Stimulated activated CD4-positive, alpha-beta T cell treated with anti-CD3 and anti-CD28 coated beads, Interleukin-4, amount 100 ng/mL, for 4 hours (primary cell): ENCODE measurements at places on chromosomes 13 and 19.

GRCh38 chr13:114004420-114005205 lies 30.7 kb upstream of the C13orf46 start:
- no peak for DNase-seq

DNA sequence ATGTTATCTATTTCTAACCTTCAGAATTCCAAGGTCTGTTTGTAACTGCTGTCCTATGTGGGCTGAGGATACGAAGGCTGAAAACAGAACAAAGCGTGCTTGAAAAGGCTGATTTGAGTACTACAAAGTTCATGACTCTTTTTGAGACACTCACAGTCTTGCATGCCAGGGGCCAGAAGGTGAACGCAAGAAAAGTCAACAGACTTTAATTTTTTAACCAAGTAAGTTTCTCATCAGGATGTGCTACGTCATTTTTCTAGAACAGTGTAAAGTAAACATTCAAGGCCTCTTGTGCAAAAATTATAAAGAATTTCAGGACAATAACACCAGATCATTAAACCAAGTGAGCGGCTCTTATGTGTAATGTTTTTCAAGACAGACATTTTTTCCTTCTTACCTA lies 163.5 kb downstream of the COG6 start:
- no peak for DNase-seq

- no peak for DNase-seq
Observed at GRCh38 chr19:14779151-14779550, 791 bp upstream of the ADGRE2 start.

- DNase-seq, result no peak
Observed at GRCh38 chr19:46985542-46986415, 33.9 kb upstream of the NPAS1 start.

DNA sequence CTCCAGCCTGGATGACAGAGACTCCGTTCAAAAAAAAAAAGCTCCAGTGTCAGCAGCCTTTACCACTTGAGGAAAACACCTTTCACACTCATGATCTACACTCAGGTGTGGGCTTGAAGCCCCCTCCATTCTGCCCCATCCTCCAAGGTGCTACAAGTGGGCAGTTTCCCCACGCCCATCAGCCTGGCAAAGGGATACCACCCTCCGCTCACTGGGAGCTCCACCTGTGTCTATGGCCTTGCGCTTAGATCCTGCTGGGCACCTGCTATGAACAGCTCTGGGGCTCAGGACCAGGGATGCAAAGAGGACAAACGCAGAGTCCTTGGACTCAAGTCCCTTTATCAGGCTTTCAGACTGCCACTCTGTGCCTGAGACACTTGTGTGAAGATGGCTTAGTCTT lies 127.8 kb downstream of the CRYL1 start:
- no peak for DNase-seq

DNA sequence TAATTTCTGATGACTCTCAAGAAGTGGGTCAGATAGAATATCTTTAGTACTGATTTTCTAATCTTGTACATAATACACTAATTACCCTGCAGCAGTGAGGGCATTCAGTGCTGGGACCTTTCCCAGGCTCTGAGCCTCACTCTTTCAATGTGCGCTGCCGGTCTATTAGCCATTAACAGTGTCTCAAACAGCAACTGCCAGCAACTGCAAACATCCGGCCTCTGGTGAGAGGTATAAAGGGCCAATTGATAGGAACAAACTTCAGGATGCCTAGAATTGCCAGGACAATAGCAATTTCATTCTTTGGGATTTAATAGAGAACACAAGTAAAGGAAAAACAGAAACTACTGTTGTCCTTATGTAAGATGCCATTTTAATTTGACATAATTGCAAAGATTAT lies 604.4 kb upstream of the SPRY2 start:
- no peak for DNase-seq

DNA sequence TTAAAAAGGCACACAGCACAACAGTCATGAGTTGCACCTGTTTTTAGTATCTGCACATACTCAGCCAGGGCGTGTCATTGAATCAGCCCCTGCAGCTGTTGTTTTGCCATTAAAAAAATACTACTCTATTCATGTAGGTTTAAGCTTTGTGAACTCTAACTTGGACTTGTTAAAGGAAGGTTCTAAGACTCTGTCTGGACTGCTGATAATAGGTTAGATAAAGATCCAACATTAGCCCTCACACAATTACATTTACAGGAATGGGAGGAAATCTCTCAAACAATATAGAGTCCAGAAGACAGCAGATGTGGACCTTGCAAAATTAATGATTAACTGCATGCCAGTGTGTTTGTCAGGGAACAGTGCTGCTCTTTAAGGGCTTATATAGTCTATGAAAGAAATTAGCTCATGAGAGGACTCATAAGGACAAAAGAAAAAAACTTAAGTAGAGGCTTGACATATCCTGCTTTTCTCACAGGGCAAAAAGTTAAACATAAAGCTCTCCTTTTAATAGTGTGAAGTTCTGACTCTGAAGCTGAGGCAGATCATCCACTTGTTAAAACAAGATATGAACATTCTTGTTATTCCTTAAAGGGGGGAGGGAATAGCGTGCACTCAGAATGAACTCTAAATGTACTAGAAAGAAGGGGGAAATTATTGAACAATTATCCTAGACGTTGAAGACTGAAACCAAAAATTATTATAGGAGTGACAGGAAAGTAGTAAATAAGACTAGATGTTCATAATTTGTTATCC lies 243.6 kb downstream of the NDFIP2 start:
- DNase-seq, result no peak

- DNase-seq, result no peak
Observed at GRCh38 chr13:48682436-48682835, 28.7 kb downstream of the CYSLTR2 start.

DNA sequence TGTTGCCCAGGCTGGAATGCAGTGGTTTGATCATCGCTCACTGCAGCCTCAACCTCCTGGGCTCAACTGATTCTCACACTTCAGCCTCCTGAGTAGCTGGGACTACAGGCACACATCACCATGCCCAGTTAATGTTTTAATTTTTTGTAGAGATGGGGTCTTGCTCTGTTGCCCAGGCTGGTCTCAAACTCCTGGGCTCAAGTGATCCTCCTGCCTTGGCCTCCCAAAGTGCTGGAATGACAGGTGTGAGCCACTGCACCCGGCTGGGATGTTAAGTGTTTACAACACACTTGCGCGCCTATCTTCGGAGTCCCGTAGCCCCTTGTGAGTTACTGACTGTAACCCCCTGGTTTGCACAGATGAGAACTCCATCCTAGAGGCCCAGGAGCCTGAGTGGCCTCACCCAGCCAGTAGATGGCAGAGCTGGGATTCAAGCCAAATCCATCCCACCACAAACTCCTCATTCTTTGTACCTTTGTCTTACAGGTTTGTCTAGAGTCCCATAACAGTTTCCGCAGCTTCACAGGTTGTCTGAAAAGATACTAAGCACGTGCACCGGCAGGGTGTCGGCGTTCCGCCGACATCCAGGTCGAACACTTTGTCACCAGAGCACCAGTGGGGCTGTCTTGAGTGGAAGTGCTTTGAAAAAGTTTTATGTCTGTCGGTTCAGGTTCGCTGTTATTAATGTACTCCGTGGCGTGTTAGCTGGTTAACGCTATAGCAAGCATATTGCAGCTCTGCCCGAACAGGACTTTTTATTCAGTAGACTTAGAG lies 14.7 kb downstream of the MAG start:
- no peak for DNase-seq

GRCh38 chr13:49569993-49570689 lies 15.2 kb downstream of the RCBTB1 start:
- DNase-seq, result no peak

DNA sequence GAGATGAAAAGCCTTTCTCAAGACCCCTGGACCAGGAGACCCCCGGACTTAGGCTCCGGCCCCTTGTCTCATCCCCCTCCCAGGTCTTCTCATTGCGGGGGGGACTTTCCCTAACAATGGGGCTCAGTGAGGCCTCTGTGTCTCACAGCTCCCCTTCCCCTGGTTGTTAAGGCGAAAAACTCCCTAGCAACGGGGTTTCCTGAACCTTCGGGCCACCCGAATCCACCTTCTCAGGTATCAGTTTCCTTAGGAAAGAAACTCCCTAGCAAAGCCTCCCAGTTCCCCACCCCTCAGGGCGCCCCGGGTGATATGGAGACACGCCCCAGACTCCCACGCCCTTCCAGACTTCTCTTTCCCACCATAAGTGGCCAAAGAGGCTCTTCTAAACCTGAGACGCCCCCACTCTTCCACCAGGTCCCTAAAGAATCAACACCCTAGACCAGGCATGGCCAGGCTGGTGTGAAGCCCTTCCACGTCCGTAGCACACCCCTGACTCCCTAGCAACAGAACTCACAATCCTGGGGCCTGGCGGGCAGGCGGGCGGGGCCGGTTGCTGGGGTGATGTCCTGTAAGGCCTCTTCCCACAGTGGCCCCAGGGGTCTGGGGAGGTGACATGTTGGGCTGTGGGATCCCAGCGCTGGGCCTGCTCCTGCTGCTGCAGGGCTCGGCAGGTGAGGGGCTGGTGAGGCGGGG lies at the start of gene TMEM190:
Gene TMEM190 (plus strand): TSS at position 586 of the 693 bp plus-strand sequence. CDS start 28 bp downstream, at position 614.
- DNase-seq, result no peak

DNA sequence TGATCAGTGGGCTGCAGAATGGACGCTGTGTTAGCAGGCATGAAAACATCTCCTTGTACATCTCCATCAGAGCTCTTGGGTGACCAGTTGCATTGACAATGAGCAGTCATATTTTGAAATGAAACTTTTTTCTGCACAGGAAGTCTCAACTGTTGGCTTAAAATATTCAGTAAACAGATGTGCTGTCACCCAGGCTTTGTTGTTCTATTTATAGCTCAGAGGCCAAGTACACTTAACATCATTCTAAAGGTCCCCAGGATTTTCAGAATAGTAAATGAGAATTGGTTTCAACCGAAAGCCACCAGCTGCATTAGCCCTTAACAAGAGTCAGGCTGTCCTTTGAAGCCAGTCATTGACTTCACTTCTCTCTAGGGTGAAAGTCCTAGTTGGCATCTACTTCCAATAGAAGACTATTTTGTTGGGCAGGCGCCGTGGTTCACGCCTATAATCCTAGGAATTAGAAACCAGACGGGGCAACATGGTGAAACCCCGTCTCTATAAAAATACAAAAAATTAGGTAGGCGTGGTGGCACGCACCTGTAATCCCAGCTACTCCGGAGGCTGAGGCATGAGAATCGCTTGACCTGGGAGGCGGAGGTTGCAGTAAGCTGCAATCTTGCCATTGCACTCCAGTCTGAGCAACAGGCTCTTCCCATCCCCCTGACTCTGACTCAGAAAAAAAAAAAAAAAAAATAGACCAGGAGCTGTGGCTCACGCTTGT lies 7.9 kb upstream of the PDE4A start:
- DNase-seq, result no peak

- peak; percentile 53 for DNase-seq
Observed at GRCh38 chr19:1401138-1401888, at the start of gene GAMT. TSS of gene GAMT (minus strand) at chr19:1401542. CDS start at chr19:1401476, 66 bp downstream.

DNA sequence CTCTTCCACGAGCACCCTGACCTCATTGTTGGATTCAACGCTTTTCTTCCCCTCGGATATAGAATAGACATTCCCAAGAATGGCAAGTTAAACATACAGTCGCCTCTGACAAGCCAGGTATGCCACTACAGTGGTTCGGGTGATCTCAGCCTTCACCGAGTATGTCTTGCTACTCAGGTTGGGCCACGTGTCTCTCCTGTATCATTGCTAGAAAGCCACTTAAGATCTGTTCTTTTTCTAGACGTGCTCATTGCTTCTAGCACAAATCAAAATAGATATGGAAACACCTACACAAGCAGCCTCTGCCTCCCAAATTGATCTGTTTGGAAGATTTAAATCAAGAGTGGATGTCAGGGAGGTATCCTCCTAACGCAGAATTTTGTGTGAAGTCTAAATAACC lies 2.3 kb downstream of the SIN3B start:
- no peak for DNase-seq

- peak; percentile 58 for DNase-seq
Observed at GRCh38 chr19:4768934-4769777, 22.4 kb upstream of the FEM1A start.

GRCh38 chr13:77789376-77789775 lies 91.9 kb downstream of the SLAIN1 start:
- DNase-seq, result no peak

DNA sequence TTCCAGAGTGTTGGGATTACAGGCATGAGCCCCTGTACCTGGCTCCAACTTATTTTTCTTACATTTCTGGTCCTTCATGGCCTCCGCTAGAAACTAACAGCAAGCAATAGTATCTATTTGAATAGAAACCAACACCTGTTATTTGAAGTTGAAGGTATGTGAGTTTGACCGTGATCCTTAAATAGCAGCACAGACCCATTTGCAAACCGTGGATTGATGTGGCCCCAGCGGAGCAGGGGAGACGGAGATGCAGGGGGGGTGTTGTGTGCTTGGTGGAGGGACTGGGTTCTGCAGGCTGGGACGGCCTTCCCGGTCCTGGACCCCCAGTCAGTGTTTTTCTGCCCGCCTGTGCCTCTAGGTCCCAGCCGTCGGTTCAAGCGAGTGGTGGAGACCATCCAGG lies 16.9 kb downstream of the TMEM150B start:
- DNase-seq, result no peak

GRCh38 chr13:79528759-79529191 lies 47.8 kb downstream of the NDFIP2 start:
- DNase-seq, result no peak

- no peak for DNase-seq
Observed at GRCh38 chr13:40536443-40537113, 129.9 kb downstream of the FOXO1 start.

GRCh38 chr13:27112006-27112405 lies 59.6 kb downstream of the USP12 start:
- no peak for DNase-seq

DNA sequence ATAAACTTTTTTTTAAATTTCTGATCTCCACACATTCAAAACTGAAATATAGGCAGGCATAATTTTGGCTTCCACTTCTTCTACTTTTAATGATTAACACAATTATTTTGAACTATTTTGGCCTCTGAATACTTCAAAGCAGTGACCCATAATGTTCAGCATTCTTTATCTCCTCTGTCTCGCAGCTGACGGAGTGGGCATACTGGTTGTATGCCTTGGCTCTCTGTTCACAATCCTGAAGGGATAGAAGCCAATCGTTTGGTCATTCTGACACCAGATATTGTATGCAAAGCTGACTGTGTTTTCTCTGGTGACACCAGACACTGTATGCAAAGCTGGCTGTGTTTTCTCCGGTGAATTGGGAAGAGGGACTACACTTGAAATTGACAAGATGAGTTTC lies 833.0 kb downstream of the EFNB2 start:
- no peak for DNase-seq

DNA sequence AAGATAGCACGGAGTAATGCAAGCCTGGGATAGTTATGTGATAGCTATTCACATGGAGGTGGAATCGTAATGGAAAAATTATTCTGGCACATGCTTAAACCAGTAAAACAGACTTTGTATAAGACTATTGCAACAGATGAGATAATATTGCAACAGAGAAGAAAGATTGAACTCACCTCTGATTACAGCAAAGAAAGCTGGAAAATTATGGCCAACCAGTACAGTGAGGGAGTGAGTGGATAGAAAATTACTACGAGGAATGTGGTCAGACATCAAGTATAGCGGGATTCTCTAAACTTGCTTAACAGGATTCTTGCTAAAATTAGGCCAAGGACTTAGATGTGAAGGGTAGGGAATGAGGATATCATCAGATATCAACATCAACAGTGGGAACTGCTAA lies 397.6 kb upstream of the KLHL1 start:
- DNase-seq, result no peak

GRCh38 chr19:44951179-44952159 lies 3.7 kb upstream of the CLPTM1 start:
- peak; percentile 55 for DNase-seq
